ENCODE measurements at places on chromosomes 5 and 9. TPM values are rescaled to one million over a fixed set of nuclear protein-coding genes. Genes with fewer than 3 reads are reported as not detected.

The ENTPD8 gene
- total RNA-seq: not detected

The TAS2R1 gene
- total RNA-seq: not detected

The PTGDS gene
- total RNA-seq: not detected

The TEK gene
- 10.8 TPM for total RNA-seq

GRCh38 chr9:124248066-124248465 is 9.7 kb upstream of the NEK6 start:
- H3K4me3 ChIP-seq: no peak overlapping the region
- H3K27me3 ChIP-seq: no peaks in the 10 kb centered on the region
- H3K36me3 ChIP-seq: no peaks in the 10 kb centered on the region
- DNase-seq: no peak
- H3K4me1 ChIP-seq: peaks cover 12% of the 10 kb centered on the region
- H3K27ac ChIP-seq: no peak overlapping the region

DNA sequence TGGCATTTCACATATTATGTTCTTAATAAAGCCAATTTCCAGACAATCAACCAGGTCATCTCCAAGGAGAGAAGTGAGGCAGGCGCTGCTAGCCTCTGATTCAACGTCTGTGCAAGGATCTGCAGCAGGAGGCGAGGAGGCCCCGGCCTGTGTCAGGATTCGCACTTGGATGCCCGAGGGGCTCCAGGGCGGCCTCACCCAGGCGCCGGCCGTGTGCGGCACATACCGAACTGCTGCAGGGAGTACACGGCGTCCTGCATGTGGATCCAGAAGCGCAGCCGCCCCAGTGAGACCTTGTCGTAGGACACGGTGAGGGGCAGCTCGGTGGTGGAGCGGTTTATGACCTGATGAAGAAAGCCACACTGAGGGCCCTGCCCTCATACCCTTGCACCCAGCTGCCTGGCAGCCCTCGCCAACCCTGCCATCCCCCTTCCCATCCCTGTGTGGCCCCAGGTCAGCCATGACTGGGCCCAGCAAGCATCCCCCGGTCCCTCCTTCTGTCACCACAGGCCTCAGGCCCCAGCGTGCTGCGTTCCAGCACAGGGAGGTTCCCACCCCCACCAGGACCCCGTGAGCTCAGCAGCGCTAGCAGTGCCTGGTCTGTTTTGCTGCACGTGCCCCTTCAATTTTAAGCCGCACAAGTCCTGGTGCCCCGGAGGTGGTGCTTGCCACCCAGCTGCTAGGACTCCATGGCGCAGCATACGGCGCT is 9.9 kb downstream of the CLPTM1L start:
- no peaks in the 10 kb centered on the region for H3K27me3 ChIP-seq
- DNase-seq: no peak
- H3K4me3 ChIP-seq: no peak overlapping the region
- H3K36me3 ChIP-seq: peaks cover 77% of the 10 kb centered on the region
- no peaks in the 10 kb centered on the region for H3K4me1 ChIP-seq

DNA sequence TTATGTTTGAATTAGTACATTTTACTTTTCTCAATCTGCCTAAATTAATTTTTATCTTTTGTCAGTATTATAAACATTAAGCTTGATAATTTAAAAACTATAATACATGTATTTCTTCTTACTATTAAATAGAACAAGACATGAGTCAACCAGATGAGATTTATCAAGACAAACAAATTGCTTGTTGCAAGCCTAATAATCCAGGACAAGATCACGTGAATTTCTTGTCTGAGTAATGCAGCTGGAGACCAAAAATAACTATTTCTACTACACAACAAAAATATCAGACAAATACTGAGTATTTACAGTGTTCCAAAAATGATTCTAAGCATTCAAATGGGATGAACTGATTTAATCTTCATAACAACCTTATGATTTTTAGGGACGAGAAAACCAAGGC is 339.1 kb upstream of the PRR16 start:
- no peaks in the 10 kb centered on the region for H3K4me1 ChIP-seq
- H3K4me3 ChIP-seq: no peak overlapping the region
- H3K27ac ChIP-seq: no peak overlapping the region

- no peaks in the 10 kb centered on the region for H3K36me3 ChIP-seq
- no peak overlapping the region for H3K27ac ChIP-seq
- no peak overlapping the region for H3K4me3 ChIP-seq
Measured at GRCh38 chr9:109176386-109176785, 9.3 kb upstream of the FRRS1L start.
